NCI-H187 (cell line): ENCODE measurements at places on chromosomes 11 and 22.

DNA sequence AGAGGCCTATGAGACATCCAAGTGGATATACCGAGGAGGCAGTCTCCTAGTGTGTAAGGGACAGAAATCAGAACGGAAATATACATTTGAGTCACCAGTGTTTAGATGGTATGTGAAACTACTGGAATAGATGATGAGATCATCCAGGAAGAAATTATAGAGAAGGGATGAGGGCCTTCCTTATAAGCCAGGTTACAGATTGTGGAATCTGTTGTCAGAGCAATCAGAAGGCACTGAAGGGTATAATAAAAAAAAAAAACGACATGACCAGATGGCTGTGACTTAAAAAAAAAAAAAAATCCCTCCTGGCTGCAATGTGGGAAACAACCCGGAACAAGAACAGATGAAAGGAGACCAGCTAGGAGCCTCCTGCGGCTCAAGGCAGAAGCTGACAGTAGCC is 2.7 kb downstream of the MAJIN start:
- DNase-seq, result no peak

DNA sequence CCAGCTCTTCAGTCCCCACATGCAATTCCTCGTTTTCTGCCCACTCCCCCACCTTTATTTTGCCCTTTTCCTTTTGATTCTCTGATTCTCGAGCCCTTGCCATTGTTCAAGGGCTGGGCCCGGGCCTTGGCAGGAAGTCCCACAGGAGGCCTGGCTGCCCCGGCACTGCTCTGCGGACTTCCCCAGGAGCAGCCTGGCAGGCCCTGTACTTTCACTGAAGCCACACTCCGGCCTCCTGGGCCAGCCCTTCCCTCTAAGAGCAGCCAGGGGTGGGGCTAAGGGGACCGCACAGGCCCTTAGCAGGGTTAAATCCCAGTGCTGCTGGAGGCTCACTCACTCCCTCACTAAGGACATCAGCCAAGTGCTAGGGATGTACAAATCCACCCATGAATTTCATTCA is 4.1 kb downstream of the LRRC32 start:
- no peak for DNase-seq

DNA sequence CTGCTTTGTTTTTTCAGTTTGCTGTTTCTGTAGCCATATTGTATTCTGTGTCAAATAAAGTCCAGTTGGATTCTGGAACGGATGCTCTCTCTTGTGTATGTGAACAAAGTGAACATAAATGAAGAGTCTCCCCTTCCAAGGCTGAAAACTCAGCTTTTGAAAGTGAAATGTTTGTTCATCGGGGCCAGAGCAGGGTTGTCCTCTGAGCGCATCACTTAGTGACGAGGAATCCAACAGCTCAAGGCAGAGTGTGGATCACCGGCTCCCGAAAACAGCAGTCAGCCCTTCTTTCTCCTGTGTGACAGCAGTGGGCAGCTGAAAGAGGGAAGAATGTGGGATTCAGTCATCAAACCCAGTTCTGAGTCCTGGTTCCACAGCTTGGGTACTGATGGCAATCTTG is 21.4 kb downstream of the RBX1 start:
- no peak for DNase-seq

GRCh38 chr22:31840585-31840984 is 86.8 kb downstream of the DEPDC5 start:
- no peak for DNase-seq

DNA sequence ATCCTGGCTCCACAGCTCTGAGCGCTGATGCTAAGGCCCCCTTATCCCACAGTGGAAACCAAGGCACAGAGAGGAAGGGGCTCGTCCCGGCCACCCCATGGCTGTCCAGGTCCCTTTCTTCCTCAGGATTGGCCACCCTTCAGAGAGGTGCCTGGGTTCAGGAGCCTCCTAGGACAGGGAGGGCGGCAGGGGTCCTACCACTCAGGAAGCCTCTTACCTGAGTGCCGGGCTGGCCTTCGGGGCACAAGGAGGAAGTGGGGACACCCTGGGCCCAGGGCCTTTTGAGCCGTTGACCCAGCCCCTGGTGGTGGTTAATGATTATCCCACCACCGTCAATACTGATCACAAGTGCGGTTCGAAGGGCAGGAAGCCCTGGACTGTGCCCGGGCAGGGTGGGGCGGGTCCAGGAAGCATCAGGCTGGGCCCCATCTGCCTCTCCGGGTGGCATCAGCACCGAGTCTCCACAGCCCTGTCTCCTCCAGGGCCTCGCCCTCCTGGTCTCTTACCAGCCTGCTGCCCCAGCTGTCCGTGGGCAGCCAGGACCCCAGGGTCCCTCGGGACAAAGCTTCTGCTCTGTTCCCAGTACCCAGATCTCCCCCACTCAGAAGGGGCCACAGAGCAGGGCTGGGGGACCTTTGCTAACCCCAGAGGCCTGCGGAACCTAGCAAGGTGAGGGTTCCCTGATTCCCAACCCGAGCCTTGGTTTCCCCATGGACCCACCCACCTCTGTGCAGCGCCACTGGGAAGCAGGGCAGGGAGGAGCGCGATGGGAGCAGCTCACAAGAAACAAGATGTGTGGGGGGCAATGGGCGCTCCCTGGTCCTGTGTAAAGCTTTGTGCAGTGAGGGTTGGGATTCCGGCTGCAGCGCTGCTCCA is 15.0 kb upstream of the EHD1 start:
- no peak for DNase-seq

- no peak for DNase-seq
These were observed 733.5 kb downstream of the BRD1 start for GRCh38 chr22:49094151-49094550.

GRCh38 chr11:45959851-45960250 is 37.4 kb downstream of the LARGE2 start:
- no peak for DNase-seq

- no peak for DNase-seq
These were observed 81.9 kb upstream of the CRTAM start for GRCh38 chr11:122756417-122756816.

DNA sequence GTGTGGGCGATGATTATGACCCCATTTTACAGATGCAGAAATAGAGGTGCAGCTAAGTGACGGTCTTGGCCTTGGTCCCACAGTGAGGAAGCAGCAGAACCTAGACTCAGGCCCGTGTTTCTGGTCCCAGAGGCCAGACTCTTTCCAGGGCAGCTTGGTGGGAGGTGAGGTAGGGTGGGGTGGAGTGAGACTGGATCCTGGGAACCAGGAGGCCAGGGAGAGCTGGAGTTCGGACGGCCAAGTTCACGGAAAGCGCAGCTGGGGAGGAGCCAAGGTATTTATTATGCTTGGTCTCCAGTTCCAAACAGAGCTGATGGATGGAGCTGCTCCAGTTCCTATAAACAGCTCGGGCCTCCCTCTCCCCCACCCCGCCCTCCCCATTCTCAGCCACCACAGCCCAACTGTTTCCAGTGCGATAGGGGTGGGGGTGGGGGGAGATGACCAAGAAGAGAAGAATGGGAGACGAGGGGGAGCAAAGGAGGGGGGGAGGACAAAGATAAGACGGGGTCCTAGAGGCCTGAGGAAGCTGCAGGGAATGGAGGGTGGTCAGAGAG is 16.2 kb downstream of the LRRC32 start:
- no peak for DNase-seq

GRCh38 chr22:22124374-22124773 is 120.2 kb upstream of the VPREB1 start:
- no peak for DNase-seq

DNA sequence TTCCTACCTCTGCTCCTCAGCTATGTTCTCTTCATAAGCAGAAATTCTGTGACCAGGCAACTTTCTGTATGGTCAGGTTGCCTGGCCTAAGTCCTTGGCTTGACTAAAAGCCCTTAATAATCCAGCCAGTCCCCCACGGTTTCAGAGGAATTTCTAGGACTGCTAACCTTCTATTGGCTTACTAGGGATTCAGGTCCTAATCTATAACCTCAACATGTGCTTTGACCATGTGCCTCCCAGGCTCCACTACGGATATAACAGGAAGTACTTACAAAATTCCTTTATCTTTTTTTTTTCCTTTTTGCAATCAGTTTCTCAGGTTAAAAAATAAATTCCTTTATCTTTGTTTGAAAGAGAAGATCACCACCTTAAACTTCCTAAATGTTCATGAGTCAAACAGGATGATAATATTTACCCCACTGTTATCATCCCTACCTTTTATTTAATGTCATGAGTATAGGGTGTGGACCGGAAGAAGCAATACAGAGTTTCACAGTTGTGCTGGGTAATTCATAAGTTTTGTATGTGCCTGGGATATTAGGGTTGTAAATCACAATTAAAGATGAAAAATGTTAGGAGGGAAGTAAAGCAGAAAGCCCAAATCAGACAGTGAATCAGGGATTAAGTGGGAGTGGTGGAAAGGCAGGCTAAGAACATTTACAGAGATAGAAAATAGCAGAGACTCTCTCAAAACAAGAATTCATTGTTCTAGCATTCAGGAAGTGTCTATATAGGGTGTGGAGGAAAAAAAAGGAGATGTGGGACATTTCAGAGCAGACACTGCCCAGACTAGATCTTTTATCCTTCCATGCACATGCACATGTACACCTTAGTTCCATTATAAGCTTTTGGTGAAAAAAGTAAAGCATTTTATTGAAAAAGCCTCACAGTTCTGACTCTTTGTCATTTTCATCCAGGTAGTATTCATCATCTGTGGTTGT is 10.7 kb upstream of the POGLUT3 start:
- no peak for DNase-seq

- no peak for DNase-seq
These were observed 2.6 kb downstream of the TAF1D start for GRCh38 chr11:93738647-93739081.

- no peak for DNase-seq
These were observed 121.5 kb upstream of the TEAD1 start for GRCh38 chr11:12552692-12553091.

- no peak for DNase-seq
These were observed 7.7 kb upstream of the F2 start for GRCh38 chr11:46711303-46711702.

- no peak for DNase-seq
These were observed 32.4 kb downstream of the MCAM start for GRCh38 chr11:119284344-119285157.

DNA sequence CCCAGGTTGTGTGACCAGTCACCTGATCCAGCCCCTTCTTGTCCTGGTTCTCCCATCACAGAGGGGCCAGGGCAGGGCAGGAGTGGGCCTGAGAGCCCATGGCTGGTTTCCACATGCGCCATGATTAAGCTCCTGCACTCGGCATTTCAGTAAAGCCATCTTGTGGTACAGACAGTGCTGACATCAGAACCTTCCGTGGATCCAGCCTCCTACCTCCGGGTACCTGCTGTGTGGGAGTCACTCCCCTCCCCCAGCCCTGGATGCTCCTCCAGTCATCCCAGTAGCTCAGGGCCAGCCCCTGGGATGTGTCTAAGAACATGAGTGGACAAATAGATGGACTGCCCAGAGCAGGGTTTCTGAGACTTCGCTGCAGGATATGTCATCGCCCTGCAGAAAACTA is 22.1 kb upstream of the MGAT3 start:
- no peak for DNase-seq

DNA sequence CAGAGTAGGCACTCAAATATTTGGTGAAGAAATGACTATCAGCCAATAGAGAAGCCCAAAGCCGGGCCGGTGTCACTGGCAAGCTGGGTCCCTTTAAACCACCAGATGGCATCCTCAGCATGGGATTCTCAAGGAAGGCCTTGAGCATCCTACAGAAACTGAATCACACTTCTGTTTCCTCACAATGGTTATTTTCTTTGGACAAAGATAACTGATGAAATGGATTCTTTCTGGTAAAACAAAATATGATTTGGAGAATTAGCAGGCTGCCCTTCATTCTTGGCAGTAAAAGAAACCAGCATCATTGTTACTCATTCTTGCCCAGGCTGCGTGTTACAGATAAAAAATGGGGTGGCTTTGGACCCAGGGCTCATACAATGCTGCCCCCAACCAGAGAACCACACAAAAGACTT is 30.3 kb upstream of the ASPHD2 start:
- DNase-seq, result no peak

GRCh38 chr11:72635309-72635915 is 38.8 kb downstream of the PDE2A start:
- DNase-seq, result no peak

DNA sequence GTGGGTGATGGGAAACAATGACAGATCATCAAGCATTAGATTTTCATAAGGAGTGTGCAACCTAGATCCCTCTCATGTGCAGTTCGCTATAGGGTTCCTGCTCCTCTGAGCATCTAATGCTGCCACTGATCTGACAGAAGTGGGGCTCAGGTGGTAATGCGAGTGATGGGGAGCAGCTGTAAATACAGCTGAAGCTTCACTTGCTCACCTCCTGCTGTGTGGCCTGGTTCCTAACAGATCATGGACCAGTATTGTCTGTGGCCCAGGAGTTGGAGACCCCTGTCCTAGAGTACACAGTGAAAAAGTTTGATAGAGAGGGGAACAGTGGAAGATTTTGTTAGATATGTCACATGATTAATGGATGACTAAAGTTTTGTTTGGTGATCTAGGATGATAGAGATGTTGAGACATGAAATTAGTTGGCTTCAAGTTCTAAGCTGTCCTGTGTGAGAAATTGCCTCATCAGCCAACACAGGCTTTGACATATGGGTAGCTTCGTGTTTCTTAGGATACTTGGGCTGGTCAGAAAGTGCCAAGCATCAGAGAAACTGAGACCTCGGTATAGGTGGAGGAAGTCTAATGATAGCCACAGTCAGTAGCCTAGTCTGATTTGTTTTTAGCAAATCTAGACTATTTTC is 47.4 kb downstream of the ARHGEF12 start:
- no peak for DNase-seq

DNA sequence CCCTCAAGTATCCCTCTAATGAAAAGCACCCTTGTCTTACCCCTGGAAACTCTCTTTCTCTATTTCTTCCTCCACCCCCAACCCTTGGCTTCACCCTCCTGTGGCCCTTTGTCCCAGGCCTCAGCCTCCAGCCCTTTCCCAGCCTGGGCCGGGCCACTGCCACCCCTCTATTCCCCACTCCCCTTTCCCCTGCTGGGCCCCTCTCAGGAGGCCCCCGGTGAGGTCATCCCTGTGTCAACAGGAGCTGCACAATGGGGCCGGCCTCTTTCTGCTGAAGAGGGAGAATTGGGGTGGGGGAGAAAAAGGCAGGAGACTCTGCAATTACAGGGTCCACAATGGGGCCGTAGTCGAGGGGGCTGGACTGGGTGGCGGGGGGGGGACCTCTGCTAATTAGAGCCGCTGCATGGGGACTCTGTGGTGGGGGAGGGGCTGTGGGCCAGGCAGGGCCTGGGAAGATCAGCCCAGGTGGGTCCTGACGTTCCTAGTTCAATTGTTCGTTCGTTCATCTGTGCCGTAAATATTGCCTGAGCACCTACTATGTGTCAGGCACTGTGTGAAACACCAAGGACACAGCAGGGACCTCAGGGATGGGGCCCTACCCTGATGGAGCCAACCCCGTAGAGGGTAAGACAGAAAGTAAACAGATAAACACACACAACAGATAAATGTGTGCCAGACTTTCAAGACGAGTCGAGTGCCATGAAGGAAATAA is 18.5 kb upstream of the MPPED1 start:
- no peak for DNase-seq

DNA sequence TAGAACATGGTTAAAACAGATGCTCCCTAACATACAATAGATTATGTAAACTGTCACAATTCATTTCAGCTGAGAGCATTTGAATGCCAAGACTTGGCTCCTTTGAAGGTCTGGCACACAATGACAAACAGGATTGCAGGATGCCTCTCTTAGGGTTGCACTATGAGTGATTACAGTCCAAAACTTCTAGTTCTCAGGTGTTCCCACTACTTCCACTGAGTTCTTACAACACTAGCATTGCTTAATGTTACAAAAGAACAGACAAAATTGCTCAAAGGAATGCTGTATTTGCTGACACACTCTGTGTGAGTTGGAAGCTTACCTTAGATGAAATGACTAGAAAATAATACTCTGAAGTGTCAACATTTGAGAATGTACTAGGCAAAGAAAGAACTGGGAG is 2413.8 kb upstream of the RAG2 start:
- no peak for DNase-seq

- no peak for DNase-seq
These were observed 480 bp upstream of the SMARCB1 start for GRCh38 chr22:23786261-23786710.
